ENCODE measurements at places on chromosomes 6 and 20.

DNA sequence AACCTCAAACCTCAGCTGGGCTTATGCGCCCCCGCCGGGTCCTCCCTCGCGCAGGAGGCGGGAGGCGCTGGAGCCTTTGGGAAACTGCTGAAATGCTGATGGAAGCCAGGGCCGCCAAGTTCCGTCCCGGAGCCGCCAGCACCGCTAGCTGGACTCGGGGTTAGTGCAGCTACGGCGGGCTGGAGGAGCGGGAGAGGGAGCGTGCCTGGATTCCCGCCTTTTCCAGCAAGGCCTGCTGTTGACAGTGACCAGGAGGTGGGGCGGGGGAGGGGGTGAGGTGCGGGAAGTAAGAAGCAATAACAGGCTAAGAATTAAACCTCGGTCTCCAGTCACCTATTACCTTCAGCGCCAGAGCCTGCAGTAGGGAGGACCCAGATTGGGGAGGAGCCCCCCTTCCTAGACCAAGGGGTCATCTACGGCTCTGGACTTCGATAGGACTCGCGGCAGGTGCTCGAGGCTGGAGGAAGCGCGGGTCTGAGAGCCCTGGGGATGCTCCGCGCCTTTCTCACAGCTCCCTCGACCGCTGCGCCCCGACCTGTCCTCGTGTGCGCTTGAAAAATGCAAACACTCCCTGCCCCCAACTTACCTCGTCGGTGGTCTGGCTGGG is 20.5 kb downstream of the COL9A1 start:
- no peak for DNase-seq

- no peak for DNase-seq
Observed at GRCh38 chr20:10132387-10132786, 86.2 kb upstream of the SNAP25 start.

DNA sequence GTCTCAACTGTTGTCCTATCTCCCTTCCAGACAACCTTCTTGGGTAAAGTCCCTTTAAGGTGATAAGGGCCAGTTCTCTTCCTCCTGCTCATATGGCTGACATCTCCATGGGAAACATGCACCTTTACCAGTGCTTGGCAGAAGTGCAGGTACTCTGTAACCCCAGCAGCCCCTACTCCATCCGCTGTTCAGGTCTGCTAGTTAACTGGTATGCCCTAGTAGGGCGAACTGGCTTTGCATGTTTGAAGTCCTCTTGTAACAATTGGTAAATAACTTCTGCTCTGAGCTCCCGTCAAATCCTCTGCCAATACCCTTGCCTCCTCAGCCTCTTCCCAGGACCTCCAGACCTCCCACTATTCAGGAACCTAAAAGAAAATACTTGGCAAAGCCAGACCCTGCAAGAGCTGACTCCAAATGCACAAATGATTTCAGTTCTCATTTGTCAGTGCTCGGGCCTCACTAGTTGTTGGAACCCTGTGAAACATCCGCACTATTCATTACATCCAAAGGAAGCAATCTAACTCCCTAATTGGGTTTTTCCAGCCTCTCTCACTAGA is 703.7 kb downstream of the MAFB start:
- DNase-seq, result no peak

GRCh38 chr6:140697585-140697984 is 1323.1 kb upstream of the CITED2 start:
- no peak for DNase-seq

GRCh38 chr6:136483906-136484305 is 66.3 kb downstream of the MAP7 start:
- no peak for DNase-seq

- DNase-seq, result no peak
Observed at GRCh38 chr6:31621991-31622390, 1.5 kb downstream of the PRRC2A start.

DNA sequence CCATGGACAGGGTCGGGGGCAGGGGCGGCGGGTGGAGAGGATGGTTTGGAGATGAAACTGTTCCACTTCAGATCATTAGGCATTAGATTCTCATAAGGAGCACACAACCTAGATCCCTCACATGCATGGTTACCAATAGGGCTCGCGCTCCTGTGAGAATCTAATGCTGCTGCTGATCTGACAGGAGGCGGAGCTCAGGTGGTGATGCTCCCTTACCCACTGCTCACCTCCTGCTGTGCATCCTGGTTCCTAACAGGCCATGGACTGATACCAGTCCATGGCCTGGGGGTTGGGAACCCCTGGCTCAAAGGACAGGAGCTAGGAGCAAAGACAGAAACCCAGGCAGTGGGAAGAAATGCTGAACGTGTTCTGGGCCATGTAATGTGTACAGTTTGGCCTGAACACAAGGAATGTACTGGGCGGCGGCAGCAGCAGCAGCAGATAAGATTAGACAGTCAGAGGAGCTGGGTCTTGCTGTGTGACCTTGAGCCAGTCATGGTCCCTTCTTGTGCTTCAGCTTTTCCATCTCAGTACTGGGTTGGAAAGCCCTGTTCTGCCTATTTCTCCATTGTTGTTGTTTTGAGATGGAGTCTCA is 4.7 kb upstream of the SPAG4 start:
- DNase-seq, result no peak

GRCh38 chr20:13202565-13202964 is 18.5 kb upstream of the ISM1 start:
- DNase-seq, result no peak

GRCh38 chr20:53990768-53991450 is 79.5 kb downstream of the BCAS1 start:
- DNase-seq, result no peak

DNA sequence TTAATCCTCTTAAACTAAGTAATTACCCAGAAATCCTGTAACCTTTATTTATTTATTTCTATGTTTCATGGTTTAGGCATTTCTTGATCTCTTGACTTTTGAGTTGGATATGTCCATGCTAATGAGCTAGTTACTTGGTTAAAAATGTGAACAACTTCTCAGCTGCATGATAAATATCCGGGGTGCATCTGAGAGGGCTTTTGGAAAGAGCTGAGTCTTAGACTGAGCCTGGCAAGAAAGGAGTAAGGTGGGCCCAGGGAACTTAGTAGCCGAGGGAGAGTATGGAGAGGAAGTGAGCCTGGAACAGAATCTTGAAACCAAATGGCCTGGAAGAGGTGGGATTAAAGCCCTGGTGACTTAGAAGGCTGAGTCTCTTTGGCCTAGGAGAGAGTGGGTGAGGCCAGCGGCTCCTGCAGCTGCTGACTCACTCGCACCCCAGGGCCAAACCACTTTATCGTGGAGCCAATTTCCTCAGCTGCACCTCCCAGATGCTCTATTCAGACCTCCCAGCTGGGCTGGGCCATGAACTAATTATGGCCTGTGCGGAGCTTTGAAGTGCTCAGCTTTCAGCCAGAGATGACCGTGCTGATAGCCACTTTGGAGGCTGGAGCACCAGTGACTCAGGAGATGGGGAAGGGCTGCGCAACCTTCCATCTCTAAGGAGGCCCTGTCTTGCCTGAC is 19.1 kb downstream of the TGM3 start:
- no peak for DNase-seq

GRCh38 chr6:148193063-148193680 is 149.5 kb upstream of the SASH1 start:
- DNase-seq, result no peak

DNA sequence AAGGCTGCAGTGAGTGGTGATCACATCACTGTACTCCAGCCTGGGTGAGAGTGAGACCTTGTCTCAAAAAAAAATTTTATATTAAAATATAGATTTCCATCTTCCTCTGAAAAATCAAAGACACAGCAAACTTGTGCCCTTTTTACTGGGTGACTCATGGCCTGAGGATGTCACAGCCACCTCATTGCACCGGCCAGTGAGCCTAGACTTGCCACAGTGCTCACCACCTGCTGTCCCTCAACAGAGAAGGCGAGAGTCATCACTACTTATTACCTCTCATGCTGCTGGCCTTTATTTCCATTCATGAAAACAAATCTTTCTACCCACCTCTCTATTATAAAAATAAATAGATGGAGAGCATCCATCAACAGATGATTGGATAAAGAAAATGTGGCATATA is 295.8 kb downstream of the PREX1 start:
- no peak for DNase-seq

DNA sequence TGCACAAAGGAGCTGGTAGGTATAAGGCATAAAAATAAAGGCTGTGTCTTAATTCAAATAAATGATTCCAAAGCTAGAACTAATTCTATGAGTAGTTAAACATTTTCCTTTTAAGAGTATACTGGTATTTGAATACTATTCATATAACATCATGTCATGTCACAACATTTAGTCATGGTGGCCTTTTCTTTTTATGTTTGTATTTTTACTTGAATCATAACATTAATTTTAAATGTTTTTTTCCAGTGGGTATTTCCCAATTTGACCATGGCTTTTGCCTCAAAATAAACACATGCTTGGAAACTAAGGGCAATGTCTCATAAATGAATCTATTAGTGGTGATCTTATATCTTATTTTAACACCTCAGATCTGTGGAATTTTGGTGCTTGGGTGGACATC is 177.1 kb downstream of the CD109 start:
- no peak for DNase-seq

DNA sequence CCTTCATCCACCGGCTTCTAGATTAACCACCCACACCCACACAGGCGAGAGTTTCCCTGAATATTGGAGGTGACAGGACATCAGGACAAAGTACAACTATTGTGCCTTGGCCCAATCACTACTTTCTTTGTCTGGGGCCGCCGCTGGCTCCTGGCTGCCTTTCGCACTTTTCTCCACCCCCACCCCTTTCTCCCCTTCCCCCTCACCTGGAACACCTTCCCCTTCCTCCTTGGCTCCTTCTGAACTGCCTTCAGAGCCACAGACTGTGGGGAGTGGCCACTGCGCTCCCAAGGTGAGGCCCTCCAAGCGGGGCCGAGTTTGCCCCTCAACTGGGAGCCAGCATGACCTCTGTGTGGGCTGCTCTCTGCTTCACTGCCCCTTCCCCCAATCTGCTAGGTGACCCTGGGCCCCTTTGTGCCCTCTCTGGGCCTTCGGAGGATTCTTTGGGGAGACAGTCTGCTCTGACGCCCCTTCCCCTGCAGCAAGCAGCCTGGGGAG is 3.0 kb upstream of the VEGFA start:
- no peak for DNase-seq
